ENCODE measurements at places on chromosomes 1 and 21.

- DNase-seq, result no peak
These were observed 112.9 kb downstream of the ZBTB18 start for GRCh38 chr1:244163861-244164510.

GRCh38 chr1:27365372-27366112, 1.2 kb downstream of the MAP3K6 start:
- peak; percentile 66 for DNase-seq

- no peak for DNase-seq
These were observed 40.8 kb downstream of the FCER1A start for GRCh38 chr1:159342761-159343425.

DNA sequence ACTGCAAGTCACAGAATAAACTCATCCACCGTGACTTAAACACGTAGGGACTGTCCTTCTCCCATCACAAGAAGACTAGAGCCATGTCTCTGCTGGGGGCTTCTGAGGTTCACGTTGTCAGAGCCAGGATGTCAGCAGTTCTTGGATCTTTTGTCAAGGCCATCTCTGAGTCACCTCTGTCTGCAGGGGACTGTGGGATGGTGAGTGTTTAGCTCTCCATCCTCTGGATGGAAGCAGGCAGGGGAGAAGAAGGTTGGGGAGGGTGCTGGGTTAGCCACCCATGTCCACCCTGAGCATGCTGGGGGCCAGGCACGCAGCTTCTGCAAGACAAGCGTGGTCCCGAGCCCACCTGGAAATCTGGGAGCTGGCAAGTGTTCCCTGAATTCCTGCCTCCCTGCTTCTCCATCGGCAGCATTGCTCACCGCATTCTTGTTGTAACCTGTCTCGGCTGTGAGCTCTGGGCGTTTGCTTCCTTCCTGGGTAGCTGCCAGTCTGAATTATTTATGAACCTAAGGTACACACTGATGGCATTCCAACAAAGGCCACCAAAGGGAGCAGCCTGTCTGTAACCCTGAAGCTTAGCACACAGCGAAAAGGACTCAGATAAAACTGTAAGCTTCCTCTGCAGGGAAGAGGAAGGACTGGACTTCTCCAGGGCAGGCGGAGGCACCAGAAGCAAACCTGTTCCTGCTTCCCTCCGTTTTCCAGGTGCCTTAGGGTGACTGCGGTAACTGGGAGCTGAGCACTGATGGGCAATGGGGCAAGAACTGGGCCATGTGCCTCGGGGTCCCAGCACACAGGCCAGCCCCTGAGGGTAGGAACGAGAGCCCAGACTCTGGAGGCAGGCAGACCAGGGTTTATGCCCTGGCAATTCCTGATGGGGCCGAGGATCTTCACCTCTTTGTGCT, 88.6 kb downstream of the RIPK4 start:
- DNase-seq, result no peak

DNA sequence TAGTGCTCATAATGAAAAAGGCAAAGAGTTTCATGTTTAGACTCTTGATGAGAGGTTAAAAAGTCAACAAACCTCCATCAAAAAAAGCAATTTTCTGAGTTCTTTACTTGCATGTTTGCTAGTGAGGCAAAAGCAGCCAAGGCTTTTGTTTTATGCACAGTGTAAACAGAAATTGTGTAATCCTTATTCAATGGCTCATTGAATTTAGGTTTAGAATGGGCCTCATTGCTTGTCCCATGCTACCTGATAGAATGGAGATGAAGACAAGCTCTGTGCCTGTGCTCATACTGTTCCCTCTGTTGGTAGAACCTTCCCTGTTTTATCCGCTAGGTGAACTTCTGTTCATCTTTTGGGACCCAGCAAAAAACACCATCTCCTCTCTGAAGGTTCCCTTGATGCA, 10.0 kb upstream of the LRRC8D start:
- no peak for DNase-seq

DNA sequence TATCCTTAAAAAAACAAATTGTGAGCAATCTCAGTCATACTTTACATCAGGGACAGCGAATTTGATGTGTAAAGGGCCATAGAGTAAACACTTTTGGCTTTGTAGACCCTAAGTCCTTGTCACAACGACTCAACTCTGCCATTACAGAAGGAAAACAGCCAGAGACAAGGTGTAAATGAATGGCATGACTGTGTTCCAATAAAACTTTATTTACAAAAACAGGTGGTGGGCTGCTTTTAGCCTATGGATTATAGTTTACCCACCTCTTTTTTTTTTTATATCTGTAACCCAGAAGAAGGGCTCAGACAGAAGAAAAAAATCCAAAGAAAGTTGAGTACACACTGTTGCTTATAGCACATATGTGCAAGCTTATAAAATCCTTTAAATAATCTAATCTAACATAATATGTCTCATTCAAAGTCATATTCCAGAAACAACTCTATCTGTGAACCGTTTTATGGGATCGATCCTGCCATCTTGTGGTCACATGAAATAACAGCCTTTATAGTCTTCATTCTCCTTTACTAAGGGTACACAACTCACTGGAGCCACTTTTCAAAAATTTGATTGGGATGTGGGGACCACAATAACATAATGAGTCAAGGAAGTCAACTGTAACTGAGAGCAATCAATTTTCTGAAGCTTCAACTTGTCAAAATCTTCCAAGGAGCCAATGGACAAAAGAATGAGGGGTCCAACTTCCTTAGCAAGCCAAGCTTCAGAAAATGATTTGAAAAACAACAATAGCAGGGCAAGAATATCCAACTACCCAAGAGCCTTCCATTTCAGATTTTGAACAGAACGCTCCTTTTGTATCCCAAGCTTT, 142.2 kb upstream of the KRTAP19-8 start:
- DNase-seq, result no peak

DNA sequence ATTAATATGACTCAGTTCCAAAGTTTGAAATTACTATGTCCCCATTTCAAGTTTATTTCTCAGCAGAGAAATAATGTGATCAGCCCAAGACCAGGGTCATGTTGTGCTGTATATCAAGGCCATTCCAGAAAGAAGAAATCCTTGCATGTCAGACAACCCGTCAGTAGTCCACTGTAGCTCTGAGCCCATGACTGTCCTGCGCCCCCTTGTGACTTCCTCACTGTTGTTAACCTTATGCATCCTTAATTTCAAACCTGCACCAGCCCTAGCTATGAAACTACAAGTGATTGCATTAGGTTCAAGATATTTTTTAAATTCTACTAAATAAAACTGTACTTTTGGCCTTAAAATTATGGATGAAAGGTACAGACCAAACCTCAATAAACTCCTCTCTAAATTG, 133.0 kb downstream of the LRRC7 start:
- no peak for DNase-seq

GRCh38 chr1:220680085-220680687, 10.0 kb upstream of the C1orf115 start:
- no peak for DNase-seq

- DNase-seq, result no peak
These were observed 18.4 kb downstream of the ERI3 start for GRCh38 chr1:44336668-44337067.

- no peak for DNase-seq
These were observed 30.7 kb upstream of the CCN1 start for GRCh38 chr1:85549834-85550233.

DNA sequence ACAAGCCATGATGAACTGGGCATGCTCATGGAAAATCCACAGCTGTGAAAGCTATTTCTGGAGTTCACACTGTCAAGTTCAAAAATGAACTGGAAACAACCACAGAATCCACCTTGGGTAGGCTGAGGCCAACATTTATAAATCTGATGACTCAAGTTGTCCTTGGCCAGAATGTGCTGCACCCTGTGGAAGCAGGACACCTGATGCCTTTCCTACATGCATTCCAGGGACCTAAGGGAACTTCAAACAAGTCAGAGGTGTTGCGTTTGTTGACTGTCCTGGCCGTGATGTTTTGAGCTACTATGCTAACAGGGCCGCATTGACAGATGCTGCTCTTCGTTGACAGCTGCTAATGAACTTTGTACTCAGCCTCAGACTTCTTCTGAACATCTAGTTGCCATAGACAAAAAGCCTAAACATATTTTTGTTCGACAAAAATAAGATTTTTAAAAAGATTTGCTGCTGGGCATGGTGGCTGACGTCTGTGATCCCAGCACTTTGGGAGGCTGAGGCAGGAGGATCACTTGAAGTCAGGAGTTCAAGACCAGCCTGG, 127.9 kb upstream of the SLC45A1 start:
- no peak for DNase-seq

DNA sequence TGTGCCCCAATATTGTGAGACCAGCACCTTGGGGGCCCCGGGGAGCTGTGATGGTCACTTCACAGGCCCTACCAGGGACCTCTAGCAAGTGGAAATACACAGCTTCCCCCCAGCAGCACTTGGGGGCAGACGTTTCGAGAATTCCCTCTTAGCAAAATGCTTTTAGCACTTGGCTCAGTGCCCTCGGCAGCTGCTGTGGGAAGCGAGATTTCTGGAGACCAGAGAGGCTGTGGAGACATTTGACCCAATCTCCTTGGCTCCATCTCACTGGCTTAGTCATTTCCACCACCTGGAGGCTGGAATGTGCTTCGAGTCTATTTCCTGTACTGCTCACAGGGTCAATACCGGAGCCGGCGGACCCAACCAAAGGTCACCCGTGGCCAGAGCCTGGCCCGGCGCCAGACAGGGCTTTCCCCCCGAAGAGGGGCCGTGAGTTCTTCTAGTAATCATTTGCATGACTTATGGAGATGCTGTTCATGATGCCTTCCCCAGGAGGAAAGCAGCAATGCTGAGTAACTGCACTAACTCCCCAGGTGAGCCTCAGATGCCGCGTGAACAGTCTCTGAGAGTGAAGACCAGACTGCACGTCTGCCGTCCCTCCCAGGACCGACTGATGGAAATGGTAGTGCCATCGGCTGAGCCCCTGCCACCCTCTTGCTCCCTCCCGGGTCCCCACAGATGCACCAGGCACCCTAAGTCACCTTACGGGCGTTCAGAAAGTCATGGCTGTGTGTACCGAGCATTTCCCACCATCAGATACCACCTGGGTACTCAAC, 4.4 kb upstream of the C2CD2 start:
- no peak for DNase-seq

DNA sequence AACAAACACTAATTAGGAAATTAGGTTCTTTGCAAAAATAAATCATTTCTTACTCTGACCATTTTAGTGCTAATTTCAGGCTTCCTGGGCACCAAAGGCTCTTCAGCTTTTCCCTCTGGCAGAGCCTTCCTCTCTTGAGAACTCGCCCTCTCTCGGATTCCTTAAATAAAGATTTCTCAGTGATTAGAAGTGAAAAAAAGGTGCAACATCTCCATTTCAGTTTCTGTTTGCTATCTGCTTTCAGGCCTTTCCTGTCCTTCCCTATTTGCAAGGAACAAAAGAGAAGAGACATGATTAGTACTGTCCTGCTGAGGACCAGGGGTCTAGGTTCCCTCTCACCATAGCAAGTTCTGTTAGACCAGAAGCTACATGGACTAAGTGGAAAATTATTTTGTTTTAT, 27.8 kb upstream of the CACYBP start:
- no peak for DNase-seq

- no peak for DNase-seq
These were observed 1422.9 kb downstream of the KCNT2 start for GRCh38 chr1:195185321-195185720.

DNA sequence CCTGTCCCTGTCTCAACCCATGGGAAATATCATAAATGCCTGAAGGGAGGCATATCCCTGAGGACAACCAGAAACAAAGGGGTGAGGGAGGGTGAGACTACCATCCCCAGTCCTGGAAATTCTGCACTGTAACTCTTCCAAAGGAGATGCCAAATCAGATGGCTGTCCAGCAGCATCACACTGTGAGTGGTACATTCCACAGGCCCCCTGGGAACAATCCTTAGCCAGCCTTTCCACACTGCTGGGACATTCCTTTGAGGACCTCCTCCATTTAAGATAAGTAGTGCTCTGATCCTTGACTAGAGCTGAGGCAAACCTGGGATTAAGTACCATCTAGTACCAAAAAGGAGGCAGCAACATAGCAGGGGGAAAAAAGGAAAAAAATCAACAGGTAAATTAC, 10.7 kb downstream of the IVL start:
- DNase-seq, result no peak

DNA sequence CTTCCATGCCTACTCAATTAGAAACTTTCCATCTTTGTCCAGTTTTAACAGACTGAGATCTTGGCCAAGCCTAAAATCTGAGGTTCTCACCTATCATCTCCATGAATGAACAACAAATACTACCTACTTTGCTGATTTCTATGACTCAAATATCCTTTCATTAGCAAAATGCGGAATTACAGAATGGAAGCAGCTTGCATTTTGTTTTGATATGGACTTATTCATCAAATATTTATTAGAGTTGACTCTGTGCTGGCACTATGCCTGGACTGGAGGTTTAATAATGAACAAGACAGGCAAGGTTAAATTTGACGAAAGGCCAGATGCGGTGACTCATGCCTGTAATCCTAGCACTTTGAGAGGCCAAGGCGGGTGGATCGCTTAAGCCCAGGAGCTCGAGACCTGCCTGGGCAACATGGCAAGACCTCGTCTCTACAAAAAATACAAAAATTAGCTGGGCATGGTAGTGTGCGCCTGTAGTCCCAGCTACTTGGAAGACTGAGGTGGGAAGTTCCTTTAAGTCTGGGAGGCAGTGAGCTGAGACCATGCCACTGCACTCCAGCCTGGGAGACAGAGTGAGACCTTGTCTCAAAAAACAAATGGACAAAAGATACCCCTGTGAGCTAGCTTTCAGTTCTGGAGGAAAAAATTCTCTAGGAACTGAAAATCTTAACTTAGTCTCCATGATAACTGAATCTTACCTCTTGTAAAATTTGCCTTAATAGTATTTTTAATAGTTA, 29.4 kb upstream of the SOD1 start:
- DNase-seq, result no peak

DNA sequence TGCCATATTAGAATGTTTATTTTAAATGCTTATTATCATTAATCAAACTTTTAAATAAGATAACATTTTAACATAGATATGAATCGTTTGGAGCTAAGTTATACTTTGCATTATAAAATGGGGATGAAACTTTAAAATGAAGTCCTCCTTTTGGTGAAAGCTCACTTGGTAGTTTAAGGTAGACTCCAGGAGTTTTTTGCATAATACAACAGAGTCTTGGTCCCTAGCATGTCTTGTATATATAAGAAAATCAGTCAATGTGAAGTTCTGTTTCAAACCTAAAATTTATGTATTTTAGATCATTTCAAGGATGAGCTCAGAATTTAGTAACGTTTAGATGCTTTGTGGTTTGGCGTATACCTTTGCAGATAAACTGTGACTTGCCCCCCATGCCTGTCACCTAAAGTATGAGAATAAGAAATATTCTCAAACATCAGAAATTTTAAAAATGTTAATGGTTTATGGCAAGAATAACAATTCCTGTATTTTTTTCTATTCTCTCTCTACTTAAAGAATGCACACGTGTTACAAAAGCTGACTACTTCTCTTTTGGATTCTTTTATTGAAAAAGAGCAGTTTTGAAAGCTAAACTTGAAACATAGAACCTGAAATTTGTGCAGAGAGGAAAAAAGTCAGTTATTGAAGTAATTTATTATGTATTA, 3.8 kb downstream of the NFIA start:
- no peak for DNase-seq

GRCh38 chr21:42523941-42524340, 10.3 kb downstream of the SLC37A1 start:
- no peak for DNase-seq

All from activated CD8-positive, alpha-beta memory T cell treated with anti-CD3 and anti-CD28 coated beads for 1 hour (primary cell).